ENCODE measurements at places on chromosomes 2 and 18.

- DNase-seq, result no peak
Observed at GRCh38 chr2:142933916-142934315, 56.5 kb downstream of the KYNU start.

- DNase-seq, result no peak
Observed at GRCh38 chr2:218983934-218984238, 1.1 kb downstream of the FEV start.

DNA sequence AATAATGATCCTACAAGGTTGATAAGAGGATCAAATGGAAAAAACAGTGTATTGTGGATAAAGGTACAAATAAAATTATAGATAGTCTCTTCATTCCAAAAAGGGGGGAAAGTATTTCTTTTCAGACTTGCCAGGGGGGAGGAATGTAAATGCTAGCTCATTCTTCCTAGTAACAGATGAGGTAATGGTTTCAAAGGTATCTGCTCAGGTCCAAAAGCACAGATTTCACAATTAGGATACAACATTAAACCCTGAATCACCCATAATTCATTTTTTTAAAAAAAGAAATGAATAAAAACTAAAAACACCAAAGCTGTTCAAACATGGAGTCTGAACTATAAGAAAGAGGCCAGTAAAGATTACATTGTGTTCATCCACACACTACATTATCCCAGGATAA is 142.0 kb downstream of the ATAD2B start:
- no peak for DNase-seq

GRCh38 chr18:46920653-46921052 is 3.3 kb downstream of the KATNAL2 start:
- no peak for DNase-seq

DNA sequence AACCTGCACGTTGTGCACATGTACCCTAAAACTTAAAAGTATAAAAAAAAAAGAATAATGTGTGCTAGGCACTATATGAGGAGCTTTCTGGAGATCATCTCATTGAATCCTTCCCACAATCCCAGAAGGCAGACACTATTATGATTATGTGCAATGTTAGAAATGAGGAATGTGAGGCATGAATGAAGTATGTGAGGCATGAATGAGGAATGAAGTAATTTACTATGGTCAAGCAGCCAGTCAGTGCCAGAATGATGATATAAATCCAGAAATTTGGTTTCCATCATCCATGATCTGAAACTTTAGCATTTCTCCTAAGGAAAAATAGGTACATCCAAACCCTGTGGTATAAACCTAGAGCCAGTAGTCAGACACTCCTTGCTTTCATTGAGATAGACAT is 42.0 kb downstream of the CCDC148 start:
- peak; percentile 55 for DNase-seq

DNA sequence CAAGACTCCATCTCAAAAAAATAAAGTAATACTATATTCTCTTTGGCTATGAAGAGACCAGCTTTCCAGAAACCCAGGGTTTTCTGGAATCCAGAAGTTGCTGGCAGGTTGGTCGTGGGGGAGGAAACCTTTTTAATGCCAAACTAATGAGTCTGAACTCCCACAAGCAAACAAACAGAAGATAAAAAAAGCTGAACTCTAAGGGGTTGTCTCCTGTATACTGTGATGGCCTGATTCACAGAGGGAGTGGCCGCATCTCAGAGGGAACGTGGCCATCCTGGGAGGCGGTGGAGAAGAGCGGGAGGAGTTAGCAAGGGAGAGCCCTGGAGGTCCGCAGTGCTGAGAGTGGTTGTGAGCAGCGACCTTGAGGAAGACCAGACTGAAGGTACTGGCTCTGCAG is 36.1 kb downstream of the LIMS1 start:
- DNase-seq, result no peak

DNA sequence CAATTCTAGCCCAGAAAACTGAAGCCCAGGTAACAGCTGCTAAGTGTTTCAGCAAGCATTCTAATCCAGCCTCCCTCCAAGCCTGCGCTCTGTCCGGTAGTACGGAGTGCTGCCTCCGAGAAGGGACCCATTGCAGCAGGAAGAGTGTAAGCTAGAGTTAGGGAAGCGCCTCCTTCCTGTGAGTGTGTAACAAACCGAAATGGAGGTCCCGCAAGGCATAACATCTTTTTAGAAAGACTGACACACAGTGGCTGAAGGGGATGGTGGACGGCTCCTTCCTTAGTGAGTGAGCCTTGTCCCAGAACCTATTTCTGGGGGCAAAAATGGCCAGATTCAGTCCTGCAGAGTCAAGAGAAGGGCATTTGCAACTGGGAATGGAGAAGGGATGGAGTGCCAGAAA is 12.2 kb downstream of the PKDCC start:
- DNase-seq, result no peak

- DNase-seq, result no peak
Observed at GRCh38 chr2:172472446-172473033, 45.2 kb downstream of the ITGA6 start.

GRCh38 chr2:69456950-69457445 is 19.8 kb upstream of the NFU1 start:
- DNase-seq, result no peak

- DNase-seq, result peak; percentile 97
Observed at GRCh38 chr2:207334624-207335371, 169.1 kb upstream of the KLF7 start.

- DNase-seq, result peak; percentile 45
Observed at GRCh38 chr2:9637330-9637729, 6.5 kb upstream of the YWHAQ start.

Measured in non-pigmented ciliary epithelial cell (primary cell).